Activated CD8-positive, alpha-beta T cell treated with anti-CD3 and anti-CD28 coated beads for 36 hours (primary cell): ENCODE measurements at places on chromosomes 4 and X. TPM values are rescaled to one million over a fixed set of nuclear protein-coding genes. Genes with fewer than 3 reads are reported as not detected.

DNA sequence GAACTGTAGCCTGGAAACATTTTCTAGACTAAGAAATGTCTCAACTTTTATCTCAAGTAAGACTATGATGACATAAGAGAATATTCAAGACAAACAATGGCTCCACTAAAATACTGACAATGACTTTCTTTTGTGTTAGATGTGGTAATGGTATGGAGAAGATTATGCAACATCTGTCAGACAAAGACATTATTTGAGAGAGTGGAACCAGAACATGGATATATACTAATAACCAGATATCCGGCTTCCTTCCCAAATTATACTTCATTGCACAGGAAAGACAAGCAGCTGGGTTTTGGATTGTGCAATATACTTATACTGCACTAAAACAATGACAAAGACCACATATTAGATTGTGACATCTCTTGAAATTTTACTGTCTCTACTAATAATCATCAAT, 290.8 kb upstream of the GIMD1 start:
- DNase-seq = no peak

DNA sequence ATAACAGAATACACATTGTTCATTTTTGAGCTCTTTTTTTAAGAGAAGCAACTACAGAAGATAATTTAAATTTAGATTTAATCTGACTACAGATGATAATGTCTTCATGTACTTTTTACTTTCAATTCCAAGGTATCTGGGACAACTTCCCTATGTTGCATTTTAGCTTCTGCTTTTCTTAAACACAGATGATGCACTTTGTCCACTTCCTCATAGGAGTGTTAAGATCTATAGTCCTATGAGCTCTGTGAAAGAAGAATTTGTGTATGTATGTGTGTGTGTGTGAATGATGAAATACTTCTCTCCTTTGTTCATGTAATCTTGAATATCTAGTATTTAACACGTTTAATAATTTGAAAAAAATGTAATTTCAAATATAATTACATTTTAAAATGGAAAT, 5.3 kb upstream of the FHIP1A start:
- DNase-seq = no peak

DNA sequence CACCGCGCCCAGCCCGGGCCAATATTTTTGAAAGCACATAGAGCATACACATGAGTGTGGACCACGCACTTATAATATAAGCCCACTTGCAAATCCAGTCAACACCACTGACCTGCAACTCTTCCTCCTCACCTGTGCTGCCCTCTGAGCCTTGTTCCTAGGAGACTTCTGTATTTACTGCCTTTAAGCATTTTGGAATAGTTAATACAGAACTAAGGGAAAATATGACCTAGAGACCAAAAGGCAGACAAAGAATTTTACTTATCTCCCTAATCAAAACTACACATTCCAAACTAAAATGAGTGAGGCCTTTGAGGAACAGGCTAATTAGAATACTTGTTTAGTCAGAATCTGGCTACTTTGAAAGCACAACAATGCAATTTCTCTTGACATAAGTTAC, 89.1 kb downstream of the RELL1 start:
- DNase-seq = no peak

DNA sequence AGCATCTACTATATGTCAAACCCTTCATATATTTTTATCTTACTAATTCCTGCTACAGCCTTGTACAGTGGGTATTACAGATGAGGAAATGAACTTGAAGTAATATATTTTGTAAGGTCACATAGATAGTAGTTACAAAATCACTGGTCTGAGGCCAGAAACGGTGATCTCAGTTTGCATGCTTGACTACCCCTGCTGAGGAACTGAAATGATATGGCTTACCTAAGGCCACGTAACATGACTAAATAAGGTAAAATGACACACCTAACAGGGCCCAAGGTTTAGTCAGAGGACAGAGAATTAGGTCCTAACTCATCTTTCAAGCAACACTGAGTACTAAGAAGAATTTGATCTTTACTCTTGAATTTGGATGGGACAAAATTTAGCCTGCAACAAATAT, 1.5 kb upstream of the COMMD8 start:
- no peak for DNase-seq

DNA sequence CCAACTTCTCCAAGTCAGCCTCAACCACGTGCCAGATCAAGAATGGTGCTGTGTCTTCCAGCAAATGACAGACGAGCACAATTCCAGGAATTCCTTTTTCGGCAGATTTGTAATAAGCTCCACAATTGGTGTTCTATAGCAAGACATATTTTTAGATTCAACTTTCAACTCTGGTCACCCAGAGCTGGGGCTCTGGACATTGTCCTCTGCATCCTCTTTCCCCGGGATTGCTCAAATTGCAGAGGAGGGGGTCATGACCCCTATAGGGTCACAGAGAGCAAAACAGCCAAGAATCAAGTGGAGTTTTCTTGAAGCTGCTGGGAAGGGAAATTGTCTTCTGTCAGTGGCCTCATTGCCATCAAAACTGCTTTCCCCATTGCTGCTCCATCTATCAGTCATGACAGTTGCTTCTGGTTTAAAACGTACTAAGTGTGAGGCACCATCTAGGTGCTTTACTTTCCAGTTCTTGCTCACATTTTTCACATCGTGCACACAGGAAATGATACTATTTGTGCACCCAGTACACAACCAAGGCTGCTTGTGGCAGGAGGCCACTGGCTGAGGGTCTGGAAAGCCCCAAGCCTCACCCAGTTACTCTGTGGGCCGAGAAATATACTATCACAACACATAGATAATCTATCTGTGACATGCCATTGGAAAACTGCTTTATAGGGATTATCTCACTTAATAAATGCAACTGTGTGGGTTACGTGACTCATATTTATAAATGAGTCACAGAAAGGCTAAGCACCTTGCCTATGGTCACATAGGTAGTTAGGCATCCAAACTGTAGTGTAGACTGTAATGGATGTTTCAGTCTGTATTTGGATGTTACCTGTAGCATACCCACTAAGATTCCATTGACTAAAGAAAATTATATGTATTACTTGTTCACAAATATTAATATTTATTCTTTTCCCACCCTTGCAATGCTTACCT, 91.7 kb upstream of the PHOX2B start:
- DNase-seq = peak; percentile 15

FGG gene
- not detected for total RNA-seq
